ENCODE measurements at places on chromosomes 4 and X.

GRCh38 chrX:155061760-155062159 lies 9.2 kb downstream of the CMC4 start:
- no peak for DNase-seq

DNA sequence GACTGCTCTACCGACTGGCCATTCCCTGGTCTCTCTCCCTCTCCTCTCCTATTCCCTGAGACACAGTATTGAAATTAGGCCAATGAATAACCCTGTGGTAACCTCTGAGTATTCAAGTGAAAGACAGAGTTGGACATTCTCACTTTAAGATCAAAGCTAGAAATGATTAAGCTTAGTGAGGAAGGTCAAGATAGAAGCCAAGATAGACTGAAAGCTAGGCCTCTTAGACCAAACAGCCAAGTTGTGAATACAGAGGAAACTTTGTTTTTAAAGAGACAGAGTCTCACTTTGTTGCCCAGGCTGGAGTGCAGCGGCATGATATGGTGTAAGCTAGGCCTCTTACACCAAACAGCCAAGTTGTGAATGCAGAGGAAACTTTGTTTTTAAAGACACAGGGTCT lies 64.6 kb downstream of the KDM6A start:
- no peak for DNase-seq

GRCh38 chr4:76883147-76883546 lies 14.8 kb downstream of the SOWAHB start:
- DNase-seq = no peak

DNA sequence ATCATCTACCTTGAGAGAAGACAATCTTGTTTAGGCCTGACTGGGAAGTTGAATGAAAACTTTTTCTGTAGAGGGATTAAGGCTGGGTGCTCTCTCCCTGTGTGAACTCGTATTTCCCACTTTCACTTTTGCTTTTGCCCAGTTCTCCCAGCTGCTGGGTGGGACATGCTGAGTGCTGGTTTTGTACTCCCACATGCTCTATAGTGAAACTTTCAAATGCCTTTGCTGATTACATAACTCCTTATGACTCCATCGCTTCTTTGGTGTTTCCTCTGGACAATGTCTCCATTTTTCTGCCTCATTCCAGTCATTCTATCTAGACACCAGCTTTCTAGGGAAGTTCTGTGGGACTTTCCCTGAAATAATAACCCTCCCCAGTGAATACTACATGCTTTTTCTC lies 100.5 kb downstream of the CLNK start:
- no peak for DNase-seq

DNA sequence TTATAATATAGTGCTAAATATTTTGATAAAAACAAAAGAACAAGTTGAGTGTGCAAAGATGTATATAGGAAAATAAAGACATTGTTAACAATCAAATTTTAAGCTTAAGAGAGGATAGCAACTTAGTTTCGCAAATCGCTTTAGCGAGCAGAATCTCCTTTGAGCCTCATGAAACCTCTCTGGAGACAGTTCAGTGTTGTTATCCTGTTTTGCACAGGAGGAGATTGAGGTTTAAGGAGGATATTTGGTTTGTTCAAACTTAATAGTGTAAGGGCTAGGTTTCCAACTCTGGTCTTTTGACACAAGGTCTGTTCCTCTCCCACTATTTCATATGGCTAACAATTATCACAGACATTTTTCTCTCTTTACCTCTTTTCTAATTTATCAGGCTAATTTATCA lies 1848.5 kb upstream of the TENM3 start:
- DNase-seq = no peak

DNA sequence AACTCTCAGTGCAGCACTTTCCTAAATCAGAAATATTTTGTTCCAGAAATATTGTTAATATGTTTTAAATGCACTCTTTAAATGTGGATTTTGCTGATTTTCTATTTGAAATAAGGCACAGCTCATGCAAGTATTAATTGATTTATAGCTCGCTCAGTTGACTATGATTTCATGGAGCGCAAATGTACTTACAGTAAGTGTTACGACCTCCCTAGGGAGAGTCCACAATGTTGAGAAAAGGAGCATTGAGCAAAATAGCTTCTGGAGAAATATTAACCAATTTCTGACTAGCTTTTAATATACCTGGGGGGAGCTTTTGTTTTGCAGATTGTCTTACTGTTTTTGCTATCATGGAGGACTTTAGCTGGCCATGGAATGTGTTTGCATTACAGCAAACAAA lies 1687.5 kb downstream of the STIM2 start:
- no peak for DNase-seq

DNA sequence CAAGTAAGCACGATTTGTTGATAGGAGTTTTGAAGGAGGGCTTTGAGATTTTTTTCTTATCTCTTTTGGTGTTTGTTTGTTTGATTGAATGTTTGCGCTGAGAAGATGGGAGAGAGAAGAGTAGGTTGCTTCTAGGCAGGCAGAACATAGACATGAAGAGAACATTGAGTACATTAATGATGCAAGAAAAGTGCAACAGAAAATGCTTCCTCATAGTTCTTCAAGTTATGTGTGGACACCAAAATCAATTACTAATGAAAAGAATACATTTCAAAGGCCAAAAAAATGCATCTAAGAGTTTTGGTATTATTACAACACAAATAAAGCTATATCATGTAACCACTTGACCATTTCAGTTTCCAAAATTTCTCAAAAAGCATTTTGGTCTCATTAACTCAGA lies 191.0 kb upstream of the PPARGC1A start:
- DNase-seq = no peak

- DNase-seq = no peak
These were observed 51.6 kb upstream of the HDAC8 start for GRCh38 chrX:72624194-72624593.

GRCh38 chr4:20444599-20445337 lies 193.1 kb downstream of the SLIT2 start:
- no peak for DNase-seq

DNA sequence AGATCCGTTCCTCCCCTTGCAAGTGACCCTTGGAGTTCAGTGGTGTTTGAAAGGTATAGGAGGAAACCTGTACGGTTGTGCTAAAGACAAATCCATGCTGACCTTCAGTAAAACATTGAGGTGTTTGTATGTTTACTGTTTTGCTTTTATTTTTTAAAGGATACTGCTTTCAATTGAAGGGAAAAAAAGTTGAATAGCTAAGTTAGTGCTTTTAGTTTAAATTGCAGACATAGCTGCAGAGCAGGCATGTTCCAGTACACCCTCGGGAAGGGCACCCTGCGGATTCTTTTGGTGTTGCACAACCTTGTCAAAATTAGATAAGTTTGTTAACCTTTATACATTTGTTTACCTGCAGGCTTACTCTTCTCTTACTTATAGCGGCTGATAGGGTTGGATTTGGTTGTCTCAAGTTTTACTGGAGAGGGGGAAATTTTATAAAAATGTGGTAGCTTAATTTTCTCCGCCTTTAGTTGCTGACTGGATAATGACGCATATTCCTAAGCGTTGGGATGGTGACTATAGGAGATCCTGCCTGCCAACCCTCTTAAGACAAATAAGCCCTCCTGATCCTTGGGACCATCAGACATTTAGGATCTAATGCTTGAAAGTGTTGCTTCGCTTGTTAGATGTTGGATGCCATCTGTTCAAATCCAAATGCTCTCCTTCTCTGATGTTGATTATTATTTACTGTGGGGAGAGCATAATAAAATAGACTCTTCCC lies 2.0 kb downstream of the RAPGEF2 start:
- DNase-seq = no peak

DNA sequence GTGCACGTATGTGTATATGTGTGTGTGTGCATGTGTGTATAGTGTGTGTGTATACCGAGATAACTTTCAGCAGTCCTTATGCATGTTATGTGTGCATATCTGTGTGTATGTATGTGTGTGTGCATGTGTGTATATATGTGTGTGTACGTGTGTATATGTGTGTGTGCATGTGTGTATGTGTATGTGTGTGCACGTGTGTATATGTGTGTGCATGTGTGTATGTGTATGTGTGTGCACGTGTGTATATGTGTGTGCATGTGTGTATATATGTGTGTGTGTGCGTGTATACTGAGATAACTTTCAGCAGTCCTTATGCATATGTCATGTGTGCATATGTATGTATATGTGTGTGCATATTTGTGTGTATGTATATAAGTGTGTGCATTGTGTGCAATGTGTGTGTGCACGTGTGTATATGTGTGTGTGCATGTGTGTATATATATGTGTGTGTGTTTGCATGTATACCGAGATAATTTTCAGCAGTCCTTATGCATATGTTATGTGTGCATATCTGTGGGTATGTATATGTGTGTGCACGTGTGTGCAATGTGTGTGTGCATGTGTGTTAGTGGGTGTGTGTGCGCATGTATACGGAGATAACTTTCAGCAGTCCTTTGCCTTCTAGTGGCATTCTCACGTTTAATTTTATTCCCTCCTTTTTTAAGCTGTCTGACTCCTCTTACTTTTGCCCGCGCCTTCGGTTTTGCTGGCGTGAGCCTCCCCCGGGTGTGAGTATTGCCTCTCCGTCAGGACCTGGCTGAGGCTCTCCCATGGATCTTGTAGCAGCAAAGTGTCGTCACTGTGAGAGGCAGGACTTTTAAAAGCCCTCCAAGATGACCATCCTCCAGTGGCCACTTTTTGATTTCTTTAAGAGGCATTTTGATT lies 99.6 kb upstream of the SHOX start:
- DNase-seq = no peak

DNA sequence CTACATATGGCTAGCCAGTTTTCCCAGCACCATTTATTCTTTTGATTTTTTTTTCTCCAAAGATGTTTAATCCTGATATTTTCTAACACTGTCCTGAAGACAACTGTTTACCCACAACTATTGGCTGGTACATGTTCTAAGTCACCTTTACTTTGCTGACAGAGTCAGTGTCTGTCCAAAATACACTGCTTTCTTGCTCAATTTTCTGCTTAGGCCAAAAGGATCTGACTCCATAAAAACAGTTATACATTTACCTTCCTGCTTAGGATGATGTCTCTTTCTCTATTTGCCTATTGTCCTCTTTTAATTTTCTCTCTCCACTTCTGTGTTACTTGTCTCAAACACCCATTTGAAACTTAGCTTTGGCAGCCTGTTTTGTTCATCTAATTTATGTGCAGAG lies 3.2 kb downstream of the ADH1C start:
- DNase-seq = no peak

DNA sequence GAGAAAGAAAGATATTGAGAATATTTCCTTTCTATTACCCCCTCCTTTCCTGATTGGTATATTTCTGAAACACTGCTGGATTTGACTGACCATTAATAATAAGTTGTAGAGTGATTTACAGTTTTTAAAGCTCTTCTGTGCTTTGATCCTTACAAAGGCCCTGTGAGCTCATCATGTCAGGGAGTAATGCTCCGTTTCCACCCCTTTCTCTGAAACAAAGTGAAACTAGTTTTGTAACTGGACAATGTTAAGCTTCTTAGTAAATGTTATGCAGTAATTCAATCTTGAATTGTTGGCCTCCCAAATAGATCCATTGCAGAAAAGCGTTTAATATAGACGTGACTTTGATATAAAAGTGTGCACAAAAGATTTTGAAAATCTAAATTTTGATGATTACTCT lies 190.1 kb upstream of the GNPDA2 start:
- no peak for DNase-seq

DNA sequence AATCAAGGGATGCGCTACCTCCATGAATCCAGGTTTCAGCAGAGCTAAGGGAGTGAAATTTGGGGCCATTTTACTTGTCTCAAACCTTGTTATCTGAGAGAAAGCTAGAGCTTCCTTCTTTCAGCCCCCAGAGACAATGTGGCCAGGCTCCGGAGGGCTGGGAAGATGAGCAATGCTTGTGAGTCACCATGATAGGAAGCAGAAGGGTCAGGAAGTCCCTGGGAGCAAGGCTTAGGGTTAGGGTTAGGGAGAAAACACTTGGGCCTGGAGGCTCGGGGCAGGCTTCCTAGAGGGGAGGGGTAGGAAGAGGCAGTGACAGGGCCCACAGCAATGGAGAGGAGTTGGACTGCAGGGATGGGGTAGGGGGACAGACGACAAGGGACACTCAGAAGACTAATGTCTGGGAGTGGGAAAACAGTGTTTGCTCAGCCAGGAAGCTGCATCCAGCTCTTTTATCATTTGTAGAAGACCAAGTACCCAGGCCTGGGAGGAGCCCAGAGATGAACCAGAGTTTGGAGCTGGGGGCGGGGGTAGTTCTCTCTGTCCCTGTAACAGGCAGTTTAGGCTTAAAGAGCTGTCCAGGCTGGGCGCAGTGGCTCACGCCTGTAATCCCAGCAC lies 16.4 kb upstream of the PORCN start:
- no peak for DNase-seq

- no peak for DNase-seq
These were observed 226.6 kb downstream of the NSUN7 start for GRCh38 chr4:40976343-40976742.

- DNase-seq = no peak
These were observed 56.7 kb downstream of the PRPS1 start for GRCh38 chrX:107684956-107685385.
